Activated CD4-positive, alpha-beta T cell treated with anti-CD3 and anti-CD28 coated beads for 36 hours (primary cell): ENCODE measurements at places on chromosomes 3 and 15.

GRCh38 chr3:51715231-51715976 lies 8.5 kb downstream of the GRM2 start:
- DNase-seq = no peak

DNA sequence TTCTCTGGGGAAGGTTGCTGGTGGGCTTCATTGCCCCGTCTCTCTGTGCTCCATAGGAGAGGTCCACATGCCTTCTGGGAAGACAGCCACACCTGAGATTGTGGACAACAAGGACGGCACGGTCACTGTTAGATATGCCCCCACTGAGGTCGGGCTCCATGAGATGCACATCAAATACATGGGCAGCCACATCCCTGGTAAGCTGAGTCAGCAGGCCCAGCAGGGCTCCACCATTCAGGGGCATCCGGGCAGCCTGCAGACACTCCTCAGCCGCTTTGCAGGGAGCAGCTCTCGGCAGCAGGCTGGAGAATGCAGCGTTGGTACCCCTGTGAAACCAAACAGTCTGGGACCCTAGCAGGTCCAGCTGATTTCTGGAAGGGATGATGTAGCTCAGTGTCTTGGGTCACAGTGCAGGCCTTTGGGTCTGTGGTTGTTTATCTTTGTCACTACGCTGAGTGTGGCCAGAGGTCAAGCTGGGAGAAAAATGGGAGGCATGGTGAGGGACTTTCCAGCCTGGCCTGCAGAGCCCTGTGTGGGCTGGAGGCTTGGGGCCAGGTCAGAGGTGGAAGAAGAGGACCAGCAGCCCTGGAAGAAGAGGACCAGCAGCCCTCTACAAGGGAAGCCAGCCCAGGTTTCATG lies 67.2 kb downstream of the DNASE1L3 start:
- DNase-seq = no peak

DNA sequence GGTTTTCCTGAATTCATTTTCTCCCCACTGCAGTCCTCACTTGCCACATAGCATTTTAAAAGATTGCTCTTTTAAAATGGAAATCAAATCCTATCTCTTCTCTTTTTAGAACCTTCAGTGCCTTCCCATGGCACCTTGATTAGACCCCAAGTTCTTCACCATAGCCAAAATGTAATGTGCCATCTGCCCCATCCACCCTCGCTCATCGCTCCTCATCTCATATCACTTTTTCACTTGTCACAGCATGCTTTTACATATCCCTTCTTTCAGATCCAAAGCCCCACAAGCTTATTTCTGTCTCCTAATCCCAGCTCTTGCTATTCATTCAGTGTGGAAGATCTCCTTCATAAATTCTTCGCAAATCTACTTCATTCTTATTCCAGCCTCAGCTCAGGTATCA lies 161.7 kb downstream of the CD47 start:
- no peak for DNase-seq

DNA sequence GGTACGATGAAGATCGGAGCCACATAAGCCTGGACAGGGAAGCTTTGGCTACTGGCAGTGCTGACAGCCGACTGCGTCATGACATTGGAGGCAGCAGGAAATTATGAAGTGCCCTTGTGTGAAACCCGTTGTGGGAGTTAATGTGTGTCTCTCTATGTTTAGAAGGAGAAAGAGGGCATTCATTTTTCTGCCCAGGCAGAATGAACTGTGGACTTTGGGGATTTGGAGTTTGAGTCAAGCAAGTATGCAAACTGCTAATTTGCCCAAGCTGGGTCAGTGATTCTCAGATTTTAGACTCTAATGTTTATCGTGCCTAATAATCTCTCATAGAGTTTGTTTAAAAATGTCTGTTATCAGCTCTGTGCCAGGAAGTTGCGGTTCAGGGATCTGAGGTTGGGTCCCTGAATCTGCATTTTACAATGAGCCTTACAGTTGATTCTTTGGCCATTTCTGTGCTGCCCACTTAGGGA lies 5.6 kb downstream of the CTXND1 start:
- no peak for DNase-seq

- no peak for DNase-seq
These were observed 30.3 kb downstream of the GALK2 start for GRCh38 chr15:49200347-49200746.

DNA sequence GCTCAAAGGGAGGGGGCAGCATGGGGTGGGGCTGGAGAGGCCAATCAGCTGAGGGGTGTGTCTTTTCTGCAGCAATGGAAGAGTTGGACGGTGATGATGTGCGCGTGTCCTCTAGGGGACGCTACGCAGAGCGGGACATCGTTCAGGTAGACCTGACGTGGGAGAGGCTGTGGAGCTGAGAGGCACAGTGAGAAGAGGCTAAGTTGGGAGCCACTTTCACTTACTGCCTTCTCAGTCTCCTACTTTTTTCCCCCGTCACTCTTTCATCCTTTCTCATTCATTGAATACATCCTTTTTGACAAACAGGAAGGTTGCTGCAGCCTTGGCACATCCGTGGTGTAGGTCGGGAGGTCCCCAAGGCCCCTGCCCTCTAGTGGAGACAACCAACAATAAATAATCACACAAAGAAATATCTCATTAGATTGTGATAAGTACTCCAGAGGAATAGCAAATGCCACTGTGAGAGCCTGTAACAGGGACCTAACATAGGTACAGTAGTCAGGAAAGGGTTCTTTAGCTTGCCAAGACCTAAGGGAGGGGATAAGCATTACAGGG lies 4.4 kb upstream of the BRPF1 start:
- peak; percentile 82 for DNase-seq

DNA sequence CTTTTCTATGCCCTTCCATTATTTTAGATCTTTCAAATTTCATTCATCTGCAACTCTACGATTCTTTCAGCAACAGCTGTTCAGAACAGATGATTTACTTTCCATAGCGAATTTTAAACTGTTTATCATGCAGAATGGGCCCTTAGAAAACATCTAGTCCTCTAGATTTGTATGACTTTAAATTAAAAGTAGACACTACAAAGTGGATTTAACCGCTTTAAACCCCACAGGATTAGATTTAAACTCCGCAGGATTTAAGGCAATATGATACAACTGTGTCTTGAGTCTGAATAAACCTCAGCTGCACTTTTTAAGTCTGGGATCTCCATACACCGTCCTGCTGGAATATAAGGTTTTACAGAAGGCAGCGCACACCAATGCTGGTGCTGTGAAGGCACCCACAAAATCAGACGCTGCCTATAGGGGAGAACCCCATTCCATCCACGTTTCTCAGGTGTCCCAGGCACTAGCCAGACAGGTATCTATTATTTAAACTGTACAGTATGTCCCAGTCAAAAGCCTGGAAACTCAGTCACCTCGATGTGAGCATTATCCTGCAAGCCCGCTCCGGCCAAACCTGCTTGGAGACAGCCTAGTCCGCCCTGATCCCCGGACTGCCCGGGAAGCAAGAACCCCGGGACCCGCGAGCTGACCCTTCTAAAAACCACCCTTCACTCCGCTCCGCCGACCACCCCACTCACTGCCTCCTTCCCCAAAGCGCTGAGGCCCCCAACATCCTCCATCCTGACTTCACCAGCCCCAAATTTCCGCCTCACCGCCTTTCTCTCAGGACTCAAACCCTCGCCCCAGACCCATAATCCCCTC lies 768 bp downstream of the ANO10 start:
- DNase-seq = no peak

DNA sequence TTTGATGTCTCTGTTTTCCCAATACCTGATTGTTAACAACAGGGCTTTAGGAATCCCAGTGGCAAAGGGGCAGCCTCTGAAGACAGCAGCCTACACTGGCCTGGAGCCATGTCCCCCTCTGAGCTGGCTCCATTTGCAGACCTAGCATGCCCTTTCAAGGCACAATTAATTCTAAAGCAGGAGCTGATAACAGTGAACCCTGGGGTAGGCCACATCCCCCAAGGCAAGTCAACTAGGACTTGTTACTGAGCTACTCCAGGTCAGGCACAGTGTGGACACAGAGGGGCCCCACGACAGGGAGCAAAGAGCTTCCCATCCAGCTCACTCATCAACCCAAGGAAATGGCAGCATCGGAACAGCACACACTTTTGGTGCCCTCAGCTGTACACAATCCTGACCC lies 51.9 kb downstream of the SPSB4 start:
- no peak for DNase-seq

GRCh38 chr3:129554356-129555152 lies 11.6 kb downstream of the H1-8 start:
- DNase-seq = no peak
